Esophagus (tissue), 2 donors: ENCODE measurements at places on chromosomes 1 and 21. TPM values are rescaled to one million over a fixed set of nuclear protein-coding genes. Genes with fewer than 3 reads are reported as not detected.

Gene RGS7
- polyA plus RNA-seq, result 0.02 TPM

Gene GUCA2A
- not detected for polyA plus RNA-seq

Gene CHIT1
- 0.01 TPM for polyA plus RNA-seq

Gene FCGR1A
- polyA plus RNA-seq, result 0.92 TPM

Gene TRIM67
- polyA plus RNA-seq, result not detected

Gene MYOC
- polyA plus RNA-seq, result 3.3 TPM

Gene ARHGAP29
- 2.8 TPM for polyA plus RNA-seq

Gene TRIM17
- polyA plus RNA-seq, result 1.8 TPM

Gene HRNR
- polyA plus RNA-seq, result 0.08 TPM

Gene TESK2
- polyA plus RNA-seq, result 4.3 TPM

Gene FYB2
- polyA plus RNA-seq, result 2.0 TPM

Gene FMO2
- polyA plus RNA-seq, result 50.5 TPM

Gene OR14I1
- not detected for polyA plus RNA-seq

Gene ANGPTL7
- polyA plus RNA-seq, result 0.28 TPM

Gene ICOSLG
- 3.7 TPM for polyA plus RNA-seq

Gene G0S2
- polyA plus RNA-seq, result 10.5 TPM

Gene CAPN9
- not detected for polyA plus RNA-seq

Gene OR2T33
- polyA plus RNA-seq, result not detected

Gene PTGS2
- 0.29 TPM for polyA plus RNA-seq
